ENCODE measurements at places on chromosomes 16 and 17. TPM values are rescaled to one million over a fixed set of nuclear protein-coding genes. Genes with fewer than 3 reads are reported as not detected.

Gene SLC12A3
- total RNA-seq, result 0.11 TPM

Gene SCN4A
- 0.06 TPM for total RNA-seq

Gene CNEP1R1
- total RNA-seq, result 24.9 TPM

Gene HSD11B2
- total RNA-seq, result 0.58 TPM

Gene SHISA6
- total RNA-seq, result not detected

Gene KIF18B
- 12.1 TPM for total RNA-seq

Gene NDRG4
- total RNA-seq, result 7.6 TPM

GRCh38 chr16:85618521-85618920 is 5.4 kb downstream of the GSE1 start:
- DNase-seq, result no peak

DNA sequence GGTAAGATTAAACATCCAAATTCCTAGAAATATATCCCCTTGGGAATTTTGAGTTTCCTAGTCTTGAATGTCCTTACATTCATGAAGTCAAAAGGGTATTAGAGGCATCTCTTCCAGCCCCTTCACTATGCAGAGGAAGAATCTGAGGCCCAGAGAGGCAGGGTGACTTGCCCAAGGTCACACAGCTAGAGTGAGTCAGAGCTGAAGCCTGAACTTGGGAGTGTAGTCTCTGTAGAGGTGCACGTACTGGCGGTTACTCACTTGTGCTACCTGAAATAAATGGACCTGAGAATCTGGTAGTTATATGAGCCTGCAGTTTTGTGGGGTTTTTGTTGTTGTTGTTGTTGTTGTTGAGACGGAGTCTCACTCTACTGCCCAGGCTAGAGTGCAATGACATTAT is 164.0 kb downstream of the XYLT1 start:
- DNase-seq, result no peak

GRCh38 chr17:33941744-33942143 is 313.3 kb upstream of the CCL2 start:
- DNase-seq, result no peak

- peak; percentile 46 for DNase-seq
Measured at GRCh38 chr17:37447641-37448040, 41.0 kb downstream of the TADA2A start.

GRCh38 chr17:27382025-27382424 is 74.2 kb upstream of the KSR1 start:
- DNase-seq, result no peak

DNA sequence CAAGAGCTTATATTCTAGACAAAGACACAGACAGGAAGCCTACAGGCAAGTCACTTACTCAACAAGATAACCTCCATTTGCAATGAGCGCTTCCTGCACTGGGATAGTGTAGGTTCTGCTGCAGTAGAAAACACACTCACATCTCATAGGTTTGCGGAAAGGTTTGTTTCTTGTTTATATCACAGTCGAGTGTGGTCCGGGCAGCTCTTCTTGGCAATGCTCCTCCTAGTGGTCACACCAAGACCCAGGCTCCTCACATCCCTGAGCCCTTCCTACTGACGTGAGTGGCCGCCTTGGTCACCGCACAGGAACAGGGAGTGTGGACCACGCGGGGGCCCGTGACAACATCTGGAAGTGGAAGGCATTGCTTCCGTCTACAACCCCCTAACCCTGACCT is 48.0 kb upstream of the RBFOX3 start:
- DNase-seq, result peak; percentile 4

- no peak for DNase-seq
Measured at GRCh38 chr17:29707212-29707571, 84.5 kb upstream of the CORO6 start.

DNA sequence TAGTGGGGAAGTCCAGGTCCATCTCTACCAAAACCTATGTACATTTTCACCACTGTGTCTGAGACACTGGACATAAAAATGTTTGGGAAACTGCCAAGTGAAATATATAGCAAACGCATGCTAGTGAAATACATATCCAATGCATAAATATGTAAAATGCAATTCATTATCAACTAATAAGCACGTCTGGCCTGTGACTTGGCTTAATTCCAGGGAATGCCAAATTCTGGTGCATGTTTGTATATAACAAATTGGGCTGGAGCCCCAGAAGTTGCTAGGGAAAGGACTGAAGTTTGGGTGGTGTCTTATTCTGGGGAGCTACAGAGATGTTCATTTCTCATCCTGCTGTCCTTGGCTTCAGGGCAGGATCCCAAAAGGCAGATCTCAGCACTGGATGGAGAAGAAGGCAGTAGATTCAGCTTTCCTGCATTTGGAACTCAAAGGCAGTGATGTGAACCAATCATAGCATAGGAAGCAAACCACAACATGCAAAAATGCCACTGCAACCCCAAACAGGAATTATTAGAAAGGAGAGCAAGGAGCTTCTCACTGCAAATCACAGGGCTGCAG is 184.3 kb downstream of the HS3ST3A1 start:
- no peak for DNase-seq

DNA sequence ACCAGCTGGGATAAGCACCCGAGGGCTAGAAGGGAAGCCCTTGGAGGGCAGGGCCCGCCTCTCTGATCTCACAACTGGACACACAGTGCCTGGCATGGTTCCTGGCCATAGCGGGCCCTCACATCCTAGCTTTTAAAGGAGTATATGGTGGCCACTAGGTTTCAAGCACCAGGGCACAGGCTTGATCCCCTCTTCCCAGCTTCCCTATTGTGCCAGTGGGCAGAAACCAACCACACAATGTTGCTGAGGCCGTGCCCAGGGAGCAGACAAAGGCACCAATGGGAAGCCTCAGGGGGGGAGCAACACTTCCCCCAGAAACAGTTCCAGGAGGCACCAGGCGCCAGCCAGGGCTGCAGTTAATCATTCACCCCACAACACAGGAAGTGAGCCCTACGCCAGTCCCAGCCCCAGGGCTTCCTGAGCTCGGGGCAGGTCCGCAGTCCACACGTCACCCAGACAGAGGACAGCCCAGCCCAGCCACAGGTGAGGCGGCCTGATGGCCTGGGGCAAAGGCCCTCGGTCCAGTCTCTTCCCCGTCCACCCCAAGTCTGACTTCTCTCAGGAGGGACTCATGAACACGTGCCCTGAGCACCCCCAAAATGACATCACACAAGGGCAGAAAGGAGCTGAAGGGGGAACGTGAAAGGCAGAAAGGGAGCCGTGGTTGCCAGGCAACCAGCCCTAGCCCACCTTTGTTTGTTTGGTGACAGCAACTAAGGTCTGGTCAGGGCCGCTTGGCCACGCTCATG is 12.8 kb downstream of the SMIM5 start:
- DNase-seq, result no peak

DNA sequence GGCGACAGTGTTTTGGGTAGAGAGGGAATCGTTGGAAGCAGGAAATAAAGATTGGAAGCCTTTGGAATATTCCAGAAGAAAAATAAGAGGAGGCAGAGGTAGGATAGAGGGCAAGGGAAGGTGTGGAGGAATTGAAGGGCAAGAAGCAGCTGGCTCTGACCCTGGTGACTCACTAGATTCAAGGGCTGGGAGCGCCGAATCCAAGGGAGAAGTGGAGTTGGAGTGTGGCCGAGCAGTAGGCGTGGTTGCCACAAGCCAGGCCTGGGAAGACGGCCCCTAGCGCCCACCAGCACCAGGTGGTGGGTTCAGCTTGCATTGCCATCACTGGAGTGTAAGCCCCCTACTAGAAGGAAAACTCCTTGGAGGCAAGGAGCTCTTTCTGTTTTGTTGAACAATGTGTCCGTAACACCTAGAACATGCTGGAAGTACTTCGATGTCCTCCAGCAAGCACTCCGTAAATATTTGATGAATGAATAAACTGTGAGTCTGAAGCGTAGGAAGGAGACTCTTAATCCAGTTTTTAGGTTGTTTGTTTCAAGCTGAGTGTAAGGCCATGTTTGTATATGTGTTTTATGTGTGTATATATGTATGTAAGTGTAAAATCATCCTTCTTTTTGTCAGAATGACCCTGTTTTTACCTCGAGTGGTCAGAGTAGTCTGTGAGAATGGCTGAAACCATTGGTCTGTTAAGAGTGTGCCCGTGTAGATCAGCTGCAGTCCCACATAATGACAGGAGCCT is 139.5 kb downstream of the CMIP start:
- peak; percentile 73 for DNase-seq

GRCh38 chr16:624526-625070 is 6.2 kb upstream of the WFIKKN1 start:
- DNase-seq, result no peak

GRCh38 chr17:57580055-57580739 is 164.9 kb downstream of the CCDC182 start:
- DNase-seq, result no peak

DNA sequence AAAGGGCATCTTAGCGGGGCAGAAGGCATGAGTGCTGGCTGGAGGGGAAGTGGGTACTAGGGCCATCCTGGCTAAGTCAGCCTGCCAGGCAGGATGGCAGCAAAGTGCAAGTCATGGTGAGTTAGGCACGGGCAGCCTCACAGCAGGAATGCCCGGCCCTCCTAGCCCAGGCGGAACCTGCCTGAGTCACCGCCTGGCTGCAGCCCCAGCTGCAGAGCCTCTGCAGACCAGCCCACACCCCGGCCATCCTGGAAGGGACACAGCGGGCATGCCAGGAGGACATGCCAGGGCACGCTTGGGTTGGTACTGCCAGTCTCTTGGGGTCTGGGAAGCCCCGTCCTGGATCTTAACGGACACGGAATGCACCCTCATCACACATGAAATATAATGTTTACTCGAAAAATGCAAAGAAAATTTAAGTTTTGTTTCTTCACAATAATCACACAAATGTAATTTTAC is 5.0 kb upstream of the ALDH3A1 start:
- DNase-seq, result peak; percentile 92
